ENCODE measurements at places on chromosomes 3 and 15.

- no peak for DNase-seq
These were observed 79.8 kb upstream of the RAD18 start for GRCh38 chr3:9043063-9043462.

- no peak for DNase-seq
These were observed 114.2 kb downstream of the TNIK start for GRCh38 chr3:171346019-171346418.

GRCh38 chr3:128179484-128179819, 26.2 kb downstream of the EEFSEC start:
- no peak for DNase-seq

- DNase-seq, result no peak
These were observed 28.6 kb downstream of the SOX14 start for GRCh38 chr3:137792626-137793271.

GRCh38 chr15:99009741-99010330, 2.2 kb upstream of the PGPEP1L start:
- no peak for DNase-seq

All from NCI-H187 treated with DMSO at 0.1 percent for 48 hours (cell line).